ENCODE measurements at places on chromosomes 4 and X.

GRCh38 chrX:55697381-55697780 lies 20.2 kb upstream of the RRAGB start:
- DNase-seq = no peak

- DNase-seq = peak; percentile 86
Observed at GRCh38 chr4:158538176-158538575, 16.5 kb downstream of the RXFP1 start.

DNA sequence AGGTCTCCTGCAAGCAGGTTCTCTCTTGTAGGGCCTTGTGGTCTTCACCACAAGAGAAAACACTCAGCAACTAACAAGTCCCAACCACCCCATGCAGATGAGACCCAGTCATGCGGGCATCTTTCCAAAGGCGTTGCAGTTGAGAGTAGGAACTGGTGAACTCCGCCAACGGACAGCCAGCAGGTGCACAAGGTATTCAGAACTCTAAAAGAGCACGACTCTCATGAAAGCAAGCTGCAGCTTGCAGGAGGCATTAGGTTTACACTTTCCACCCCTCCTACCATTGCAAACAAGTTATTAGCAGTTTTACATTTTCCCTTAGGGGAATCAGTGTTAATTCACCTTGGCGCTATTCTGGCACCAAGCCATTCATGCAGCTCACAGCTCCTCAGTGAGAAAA lies 173.4 kb upstream of the KIT start:
- DNase-seq = no peak

DNA sequence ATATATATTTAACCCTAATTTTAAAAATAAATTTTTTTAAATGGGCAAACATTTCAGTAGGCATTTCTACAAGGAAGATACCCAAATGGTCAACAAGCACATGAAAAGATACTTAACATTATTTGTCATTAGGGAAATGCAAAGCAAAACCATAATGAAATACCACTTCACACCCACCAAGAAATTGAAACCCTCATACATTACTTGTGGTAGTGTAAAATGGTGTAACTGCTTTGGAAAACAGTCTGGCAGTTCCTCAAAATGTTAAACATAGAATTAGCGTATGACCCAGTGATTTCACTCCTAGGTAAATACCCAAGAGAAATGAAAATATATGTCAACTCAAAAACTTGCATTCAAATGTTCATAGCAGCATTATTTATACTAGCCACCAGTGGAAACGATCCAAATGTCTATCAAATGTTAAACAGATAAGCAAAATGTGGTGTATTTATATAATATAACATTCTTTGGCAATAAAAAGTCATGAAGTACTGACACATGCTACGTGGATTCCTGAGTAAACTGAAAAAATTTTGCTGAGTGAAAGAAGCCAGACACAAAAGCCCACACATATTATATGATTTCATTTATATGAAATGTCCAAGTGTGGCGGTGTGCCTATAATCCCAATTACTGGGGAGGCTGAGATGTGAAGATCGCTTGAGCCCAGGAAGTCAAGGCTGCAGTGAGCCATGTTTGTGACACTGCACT lies 16.6 kb downstream of the TRIM2 start:
- DNase-seq = no peak

- peak; percentile 82 for DNase-seq
Observed at GRCh38 chr4:107718351-107718965, 1.6 kb downstream of the PAPSS1 start.

DNA sequence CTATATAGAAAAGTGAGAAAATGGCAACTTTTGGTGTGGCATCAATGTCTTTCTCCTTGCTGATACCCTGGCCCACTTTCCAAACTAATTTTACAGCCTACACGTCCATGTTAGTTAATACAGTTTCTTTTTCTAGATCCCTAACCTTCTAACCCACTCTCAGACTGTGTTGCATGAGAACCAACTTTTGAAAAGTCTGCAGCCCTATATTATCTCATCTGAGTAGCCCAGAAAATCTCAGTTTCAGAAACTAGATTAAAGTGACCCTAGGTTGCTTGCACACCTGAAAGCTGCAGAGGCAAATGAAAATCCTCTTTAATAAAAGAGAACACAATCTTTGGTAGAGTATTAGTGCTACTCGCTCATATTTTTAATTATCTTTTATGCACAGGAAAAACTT lies 371.6 kb upstream of the EMCN start:
- DNase-seq = no peak

DNA sequence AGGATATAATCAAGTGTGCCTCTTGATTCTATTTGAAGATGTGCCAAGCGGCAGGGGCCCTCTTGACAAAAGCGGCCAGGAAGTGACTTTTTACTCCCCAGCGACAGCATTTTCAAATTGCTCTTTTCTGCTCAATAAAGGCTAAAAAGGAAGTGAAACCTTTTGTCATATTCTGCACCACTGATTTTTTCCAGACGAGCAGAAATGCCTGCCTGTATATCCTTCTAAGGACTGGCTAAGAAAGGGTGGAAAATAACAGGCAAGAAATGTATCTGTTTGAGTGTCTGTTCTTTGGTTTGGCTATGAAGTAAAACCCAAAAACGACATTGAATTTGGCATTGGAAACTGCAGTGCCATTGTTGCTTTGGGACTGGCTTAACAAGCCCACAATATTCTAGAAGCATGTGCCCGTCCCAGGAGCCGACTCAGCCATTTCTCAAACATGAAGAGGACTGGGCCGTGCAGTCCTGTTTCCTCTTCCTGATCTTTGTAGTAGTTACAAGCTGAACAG lies 25.4 kb downstream of the TMSB4X start:
- no peak for DNase-seq

DNA sequence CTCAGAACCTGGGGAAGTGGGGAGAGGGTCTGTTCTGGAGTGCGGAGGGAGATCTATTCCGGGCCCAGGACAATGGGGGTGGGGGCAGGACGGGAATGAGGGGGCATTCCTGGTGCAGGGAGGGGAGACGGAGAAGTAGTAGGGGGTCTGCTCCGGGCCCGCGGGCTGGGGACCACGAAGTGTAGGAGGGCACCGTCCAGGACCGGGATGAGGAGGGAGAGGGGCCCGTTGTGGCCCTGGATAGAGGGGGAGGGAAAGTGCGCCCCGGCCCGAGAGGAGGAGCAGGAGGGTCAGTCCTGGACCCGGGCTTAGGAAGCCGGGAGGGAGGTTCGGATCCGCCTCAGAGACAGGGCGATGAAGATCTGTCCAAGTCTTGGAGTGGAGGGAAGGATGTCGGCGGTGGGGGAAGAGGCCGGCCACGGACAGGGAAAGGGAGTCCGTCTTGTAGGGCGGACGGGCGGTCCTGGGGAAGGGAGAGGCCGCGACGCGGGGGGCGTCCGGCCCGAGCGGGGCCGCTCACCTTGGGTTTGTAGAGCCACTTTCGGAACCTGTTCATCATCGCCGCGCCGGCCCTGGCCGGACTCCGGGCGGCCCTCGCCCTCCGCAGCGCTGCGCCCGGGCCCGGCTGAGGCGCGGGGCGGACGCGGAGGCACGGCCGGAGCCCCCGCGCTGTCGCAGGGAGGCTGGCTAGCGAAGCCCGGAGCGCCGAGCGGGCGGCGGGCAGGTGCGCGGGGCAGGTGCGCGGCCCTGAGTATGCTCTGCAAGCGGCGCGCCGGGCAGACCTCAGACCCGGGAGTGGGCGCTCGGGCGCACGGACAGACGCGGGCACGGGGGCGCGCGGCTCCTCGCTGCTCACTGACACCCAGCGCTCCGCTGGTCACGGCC lies at the start of gene ZFYVE28:
ZFYVE28 (minus strand) TSS at position 881 of the 885 bp plus-strand sequence; CDS start at position 559, 322 bp downstream.
- DNase-seq = peak; percentile 12

DNA sequence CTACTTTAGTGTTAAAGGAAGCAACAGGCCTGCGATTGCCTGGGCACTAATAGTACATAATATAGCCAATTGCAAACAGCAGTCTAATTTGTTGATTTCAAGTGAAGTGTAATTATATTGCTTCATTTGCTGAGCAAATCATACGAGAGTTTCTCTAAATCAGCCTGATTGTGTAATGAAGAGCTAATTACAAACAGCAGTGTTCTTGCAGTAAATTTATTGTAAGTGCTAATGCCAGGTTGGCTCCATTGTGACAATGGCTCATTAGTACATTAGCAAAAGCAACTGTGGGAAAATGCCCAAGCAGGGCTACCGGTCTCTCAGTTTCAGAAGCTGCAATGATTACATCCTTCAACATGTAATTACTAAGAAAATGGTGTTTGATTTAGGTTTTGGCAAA lies 591.5 kb downstream of the GALNTL6 start:
- no peak for DNase-seq

GRCh38 chr4:3250438-3250955 lies 1.5 kb downstream of the MSANTD1 start:
- no peak for DNase-seq

GRCh38 chr4:70802928-70803580 lies 36.6 kb downstream of the GRSF1 start:
- no peak for DNase-seq

DNA sequence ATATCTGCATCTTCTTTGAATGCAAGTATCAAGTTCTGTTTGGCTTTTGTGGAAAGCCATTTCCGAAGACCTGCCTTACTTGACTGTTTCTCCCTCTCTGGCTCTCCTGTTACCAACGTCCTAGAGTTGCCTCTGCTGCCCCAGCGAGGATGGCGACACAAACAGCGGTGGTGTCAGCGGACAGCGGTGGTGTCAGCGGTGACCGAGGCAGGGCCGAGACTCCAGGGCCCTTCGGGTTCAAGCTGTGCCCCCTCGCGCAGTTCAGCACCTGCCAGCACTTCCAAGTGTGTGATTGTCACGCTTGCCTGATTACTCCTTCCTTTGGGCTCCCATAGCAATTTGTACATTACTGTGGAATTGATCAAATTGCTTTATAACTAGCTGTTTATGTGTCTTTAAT lies 336.9 kb upstream of the FAT1 start:
- no peak for DNase-seq

DNA sequence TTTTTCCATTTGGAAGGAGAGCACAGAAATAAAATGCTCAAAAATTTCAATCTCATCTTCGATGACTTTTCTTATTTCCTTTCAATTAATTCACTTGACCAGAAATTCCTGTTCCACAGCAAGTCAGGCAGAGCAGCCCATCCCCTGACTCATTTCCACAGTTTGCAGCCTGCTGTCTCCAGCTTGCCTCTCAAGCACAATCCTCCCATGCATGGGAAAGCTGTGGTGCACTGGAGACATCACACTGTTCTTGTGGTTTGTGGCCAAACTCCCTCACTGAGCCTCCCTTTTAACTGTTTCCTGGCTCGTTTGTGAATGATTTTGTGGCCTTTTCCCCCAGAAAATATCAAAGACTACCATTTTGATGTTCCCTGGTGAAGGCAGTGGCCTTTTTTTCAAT lies 114.0 kb upstream of the ENPEP start:
- DNase-seq = peak; percentile 94

DNA sequence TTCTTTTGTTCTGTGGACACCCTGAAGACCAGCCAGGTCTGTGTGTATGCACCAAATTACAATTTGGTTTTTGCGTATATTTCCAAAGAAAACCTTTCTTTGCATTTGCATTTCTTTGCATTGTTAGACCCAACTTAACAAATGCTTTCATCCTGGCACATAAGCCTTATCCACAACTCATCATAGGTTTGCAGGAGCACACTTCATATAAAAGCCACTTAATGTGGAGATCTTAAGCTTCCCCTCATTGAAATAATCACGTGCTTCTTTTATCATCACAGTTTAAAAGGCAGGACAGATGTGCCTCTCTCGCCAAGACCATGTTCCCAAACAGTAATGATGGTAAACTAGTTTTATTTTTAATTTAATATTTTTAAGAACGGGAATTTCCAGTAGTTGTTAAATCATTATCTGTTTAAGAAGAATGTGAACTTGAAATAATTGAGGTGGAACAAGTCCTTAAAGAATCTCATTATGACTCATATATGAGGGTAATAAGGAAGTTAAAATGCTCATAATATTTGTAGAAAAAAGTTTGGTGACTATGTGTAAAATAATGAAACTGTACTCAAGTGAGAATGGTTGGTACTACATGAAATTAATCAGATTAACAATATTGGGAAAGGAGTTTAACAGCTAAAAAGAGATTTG lies 65.5 kb downstream of the GLRA3 start:
- no peak for DNase-seq

DNA sequence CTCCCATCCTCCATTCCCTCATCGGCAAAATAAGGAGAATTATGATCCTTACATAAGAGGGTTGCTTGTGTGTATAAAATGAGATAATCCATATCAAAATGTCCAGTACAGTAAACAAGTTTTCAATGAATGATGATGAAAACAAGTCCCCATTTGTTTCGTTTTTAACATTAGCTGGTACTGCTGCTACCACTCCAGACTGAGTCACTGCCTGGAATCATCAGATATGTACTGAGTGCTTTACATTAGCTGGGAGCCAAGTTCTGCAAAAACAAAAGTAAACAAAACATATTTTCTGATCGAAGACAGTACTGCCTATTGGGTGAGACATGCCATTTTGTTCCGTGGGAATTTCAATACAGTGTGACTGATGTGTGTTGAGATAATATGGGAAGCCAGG lies 123.2 kb upstream of the IGFBP7 start:
- DNase-seq = peak; percentile 12

DNA sequence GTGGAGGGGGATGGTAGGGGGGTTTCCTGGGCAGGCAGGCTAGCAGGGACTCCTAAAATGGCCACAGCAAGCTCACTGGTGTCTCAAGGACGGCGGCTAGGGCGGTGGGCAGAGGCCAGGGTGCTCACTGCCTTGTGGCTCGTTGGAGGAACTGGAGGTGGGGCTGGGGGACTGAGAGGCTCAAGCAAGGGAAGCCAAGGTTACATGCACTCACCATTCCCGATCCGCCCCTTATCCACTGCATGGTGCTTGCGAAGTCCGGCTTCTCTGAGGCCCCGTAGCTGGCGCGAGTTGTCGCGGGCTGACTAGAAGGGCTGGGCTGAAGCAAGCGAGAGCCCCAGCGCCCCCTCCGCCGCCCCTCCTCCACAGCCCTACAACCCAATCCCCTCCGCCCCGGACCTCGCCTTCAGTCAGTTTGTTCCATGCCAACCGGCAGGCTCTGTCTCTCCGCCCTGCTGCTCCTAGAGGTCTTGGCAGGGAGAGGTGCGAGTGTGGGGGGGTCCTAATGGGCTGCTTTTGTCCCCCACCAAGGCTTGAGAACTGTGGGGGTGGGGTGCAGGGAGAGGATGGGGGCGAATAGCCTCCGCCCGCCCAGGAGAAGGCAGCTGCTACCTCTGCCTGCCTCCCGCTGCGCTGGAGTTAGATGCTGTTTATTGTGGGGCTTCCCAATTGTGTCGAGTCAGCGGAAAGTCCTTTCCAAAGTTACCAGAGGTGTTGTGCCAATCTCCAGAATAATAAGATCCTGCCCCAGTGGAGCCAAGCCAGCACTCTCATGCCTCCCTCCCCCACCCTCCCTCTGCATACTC lies at the start of gene ARHGEF9:
ARHGEF9 (minus strand) TSS at position 313 of the 806 bp plus-strand sequence; CDS start at position 244, 69 bp downstream.
- DNase-seq = no peak

GRCh38 chr4:81698538-81699296 lies 227.0 kb upstream of the RASGEF1B start:
- no peak for DNase-seq

GRCh38 chrX:134670134-134670924 lies 12.1 kb upstream of the PLAC1 start:
- DNase-seq = peak; percentile 67
